Left lung (tissue), 14 donors: ENCODE measurements at places on chromosomes 1 and 21. TPM values are rescaled to one million over a fixed set of nuclear protein-coding genes. Genes with fewer than 3 reads are reported as not detected.

DNA sequence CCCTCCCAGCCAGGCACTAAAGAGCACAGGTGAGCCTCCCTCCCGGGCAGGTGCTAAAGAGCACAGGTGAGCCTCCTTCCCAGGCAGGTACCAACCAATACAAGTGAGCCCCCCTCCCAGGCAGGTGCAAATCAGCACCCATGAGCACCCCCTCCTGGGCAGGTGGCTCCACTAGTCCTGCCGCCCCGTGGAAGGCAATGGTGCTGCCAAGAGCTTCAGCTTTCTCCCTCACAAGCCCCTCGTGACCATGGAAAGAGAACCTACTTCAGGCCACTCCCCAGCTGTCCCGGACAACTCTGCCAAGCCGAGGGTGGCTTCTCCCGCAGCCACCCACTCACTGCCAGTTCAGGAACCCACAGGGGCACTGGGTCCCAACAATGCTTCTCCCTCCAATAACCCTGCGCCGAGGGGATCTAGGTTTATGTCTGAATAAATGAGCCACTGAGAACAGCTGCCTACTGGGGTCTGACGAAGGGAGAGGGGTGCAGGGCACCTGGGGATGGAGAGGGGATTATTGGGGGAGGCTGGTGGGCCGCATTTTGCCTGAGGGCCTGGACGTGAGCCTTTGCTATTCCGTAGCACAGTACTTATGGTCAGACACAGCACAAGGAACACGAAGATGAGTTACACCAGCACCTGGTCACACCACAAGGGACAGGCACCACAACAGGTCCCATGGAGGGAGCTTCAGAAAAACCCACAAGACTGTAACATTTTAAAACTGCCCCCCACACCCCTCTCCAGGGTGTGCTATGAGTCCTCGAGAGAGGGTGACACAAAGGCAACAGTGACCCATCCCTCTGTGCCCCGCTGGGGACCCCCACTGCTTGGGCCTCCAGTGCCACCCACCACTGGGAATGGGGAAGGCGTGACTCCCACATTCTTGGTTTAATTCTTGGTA lies 46.3 kb downstream of the PRDM15 start:
- DNase-seq = peak; percentile 50

DNA sequence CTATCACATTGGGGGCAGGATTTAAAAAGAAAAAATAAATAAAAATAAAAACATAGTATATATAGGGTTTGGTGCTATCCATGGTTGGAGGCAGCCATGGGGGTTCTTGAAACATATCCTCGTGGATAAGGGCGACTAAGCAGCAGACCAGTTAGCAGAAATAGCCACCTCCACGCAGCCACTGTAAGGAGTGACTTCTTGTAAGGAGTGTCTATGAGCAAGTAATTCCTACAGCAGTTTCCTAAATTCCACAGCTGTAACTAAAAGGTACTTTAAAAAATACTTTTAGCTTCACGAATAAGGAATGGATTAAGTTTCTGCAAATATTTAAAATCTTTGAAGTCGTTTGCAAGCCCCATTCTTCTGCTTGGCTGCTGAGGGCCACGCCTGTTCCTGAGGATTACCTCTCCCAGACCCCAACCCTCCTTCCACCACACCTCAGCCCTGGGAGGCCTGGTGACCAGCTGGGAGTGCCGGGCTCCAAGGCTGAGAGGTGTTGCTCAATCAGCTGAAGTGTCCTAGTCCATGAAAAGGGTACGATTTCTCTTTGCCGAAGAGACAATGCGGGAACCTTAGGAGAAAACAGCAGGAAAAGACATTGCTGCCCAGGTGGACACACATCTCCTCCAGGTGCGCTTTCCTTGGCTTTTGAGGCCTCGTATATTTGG lies 115.3 kb downstream of the ADSS2 start:
- no peak for DNase-seq

- no peak for DNase-seq
Observed at GRCh38 chr1:117826119-117826518, 103.3 kb downstream of the GDAP2 start.

Gene TMEM200B
- total RNA-seq = 5.7 TPM

Gene LCE2A
- total RNA-seq = not detected

- DNase-seq = no peak
Observed at GRCh38 chr1:20400341-20401177, 85.5 kb downstream of the CAMK2N1 start.

DNA sequence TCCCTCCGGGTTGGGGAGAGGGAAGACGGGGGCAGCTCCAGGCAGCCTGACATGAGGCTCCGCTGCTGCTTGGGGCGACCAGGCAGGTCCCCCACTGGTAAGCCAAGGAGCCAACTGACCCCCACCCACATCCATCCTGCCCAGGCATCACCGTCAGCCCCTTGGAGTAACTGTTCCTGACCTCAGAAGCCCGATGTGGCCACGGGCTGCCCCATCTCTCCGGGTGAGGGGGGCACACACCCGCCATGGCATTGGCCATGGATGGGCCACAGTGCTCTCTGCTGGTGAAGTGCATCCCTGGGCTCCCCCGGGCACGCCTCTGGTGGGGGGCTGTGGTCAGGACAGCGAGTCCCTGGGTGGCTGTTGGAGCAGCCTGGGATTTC lies 100.0 kb downstream of the CRYAA start:
- DNase-seq = no peak

GRCh38 chr1:61926597-61926996 lies 184.3 kb downstream of the PATJ start:
- no peak for DNase-seq

DNA sequence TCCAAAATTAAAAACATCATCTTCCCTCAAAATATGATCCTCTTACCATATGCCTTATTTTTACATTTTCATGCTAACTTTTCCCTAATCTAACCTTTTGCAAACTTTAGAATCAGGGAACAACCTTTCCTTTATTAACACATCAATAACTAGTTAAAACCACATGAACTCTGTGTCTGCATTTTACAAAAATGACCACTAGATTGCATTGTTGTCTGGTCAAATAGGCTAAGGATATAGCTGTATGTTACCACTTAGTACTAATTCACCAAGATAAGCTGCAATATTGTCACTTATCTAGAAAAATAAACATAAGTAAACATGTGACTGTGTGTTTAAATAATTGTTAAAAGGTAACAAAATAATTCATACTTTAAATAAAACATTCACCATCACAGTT lies 82.3 kb downstream of the DENND1B start:
- no peak for DNase-seq

- DNase-seq = no peak
Observed at GRCh38 chr1:158687037-158687436, 522 bp upstream of the SPTA1 start.

GRCh38 chr1:92882819-92883218 lies 51.0 kb downstream of the RPL5 start:
- DNase-seq = no peak

Gene PUM1
- 102 TPM for total RNA-seq

DNA sequence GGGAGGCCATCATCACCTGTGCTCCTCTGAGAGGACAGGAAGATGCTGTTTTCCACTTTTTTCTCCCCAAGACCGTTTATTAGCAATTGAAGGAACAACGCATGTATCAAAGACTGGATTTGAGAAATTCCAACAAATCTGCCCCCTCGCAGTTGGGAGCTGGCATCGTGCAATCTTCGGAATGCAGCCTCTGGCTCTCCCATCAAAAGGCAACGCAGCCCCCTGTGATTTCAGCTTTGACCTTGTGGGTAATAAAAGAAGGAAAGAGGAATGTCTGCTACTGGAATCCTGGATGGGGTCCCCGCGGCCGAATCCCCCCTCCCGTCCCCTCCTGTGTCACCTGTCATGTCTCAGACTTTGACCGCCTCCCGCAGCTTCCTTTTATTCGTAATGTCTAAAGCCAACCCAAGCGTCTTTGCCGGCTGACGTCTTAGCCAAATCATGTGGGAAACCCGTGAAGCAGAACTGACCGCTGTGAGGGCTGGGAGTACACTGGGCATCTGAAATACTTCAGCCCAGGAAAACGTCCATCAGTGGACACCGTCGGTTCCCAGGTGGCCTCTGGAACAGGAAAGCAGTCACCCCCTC lies 101.5 kb downstream of the WDR4 start:
- DNase-seq = no peak

GRCh38 chr1:37070126-37070525 lies 35.8 kb upstream of the GRIK3 start:
- no peak for DNase-seq

Gene SPRR2D
- total RNA-seq = not detected

DNA sequence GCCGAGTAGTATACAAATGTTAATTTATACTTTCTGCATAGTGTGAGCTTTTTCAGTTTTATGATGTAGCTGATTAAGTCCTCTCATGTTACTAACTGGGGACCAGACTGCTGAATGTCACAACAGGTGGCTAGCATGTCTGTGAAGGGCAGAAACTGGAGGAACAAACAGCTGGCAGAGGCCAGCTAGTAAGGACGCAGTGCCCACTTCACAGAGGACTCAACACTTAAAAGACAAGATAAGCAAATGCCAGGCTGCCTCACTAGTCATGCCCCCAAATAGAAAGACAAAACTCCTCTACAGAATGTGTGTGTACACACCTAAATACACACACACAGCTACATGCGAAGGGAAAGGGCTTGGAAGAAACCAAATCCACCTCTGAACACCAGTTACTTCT lies 73.8 kb upstream of the ZNF678 start:
- DNase-seq = no peak

- DNase-seq = no peak
Observed at GRCh38 chr21:43869486-43870325, 4.7 kb downstream of the AGPAT3 start.

GRCh38 chr1:168281603-168282325 lies 1.1 kb downstream of the TBX19 start:
- peak; percentile 42 for DNase-seq
